ENCODE measurements at places on chromosomes 16 and 17. TPM values are rescaled to one million over a fixed set of nuclear protein-coding genes. Genes with fewer than 3 reads are reported as not detected.
A peak's percentile ranks its signal among the peaks of the same experiment; 100 is the strongest.

- no peak for DNase-seq
Measured at GRCh38 chr16:51175081-51175480, 24.0 kb upstream of the SALL1 start.

GRCh38 chr16:80144191-80144590 is 396.6 kb upstream of the DYNLRB2 start:
- peak; percentile 42 for DNase-seq

GRCh38 chr17:335691-336090 is 16.9 kb downstream of the RPH3AL start:
- no peak for DNase-seq

DNA sequence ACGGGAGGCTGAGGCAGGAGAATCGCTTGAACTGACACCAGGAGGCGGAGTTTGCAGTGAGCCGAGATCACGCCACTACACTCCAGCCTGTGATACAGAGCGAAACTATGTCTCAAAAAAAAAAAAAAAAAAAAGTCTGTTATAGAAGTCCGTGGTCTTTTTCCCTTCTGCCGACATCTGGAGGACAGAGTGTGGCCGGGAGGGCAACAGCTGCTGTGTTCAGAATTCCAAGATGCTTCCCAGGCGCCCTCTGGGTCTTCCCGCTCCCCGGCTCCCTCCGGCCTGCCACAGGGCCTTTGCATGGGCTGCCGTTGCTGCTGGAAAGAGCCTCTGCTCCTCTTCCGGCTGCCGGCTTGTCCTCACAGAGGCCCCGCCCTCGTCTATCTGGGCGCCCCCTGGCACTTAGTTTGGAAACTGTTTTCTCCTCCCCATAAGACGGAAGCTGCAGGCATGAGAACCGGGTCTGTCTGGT is 2.4 kb upstream of the CACNA1H start:
- no peak for DNase-seq

GRCh38 chr16:70428178-70428998 is 10.5 kb downstream of the ST3GAL2 start:
- DNase-seq = peak; percentile 98

- no peak for DNase-seq
Measured at GRCh38 chr16:68235887-68236136, at the start of gene ESRP2. ESRP2 (minus strand) TSS chr16:68236127; CDS start chr16:68236045, 82 bp downstream.

- DNase-seq = no peak
Measured at GRCh38 chr16:57724531-57724930, 11.0 kb upstream of the KATNB1 start.

GRCh38 chr16:79083508-79084299 is 516.8 kb downstream of the MAF start:
- DNase-seq = no peak

PRSS8 gene
- 3.6 TPM for total RNA-seq

DBNDD1 gene
- total RNA-seq = 0.72 TPM

ZNF276 gene
- total RNA-seq = 14.9 TPM

ERBB2 gene
- 36.8 TPM for total RNA-seq

TBC1D28 gene
- 1.2 TPM for total RNA-seq
